ENCODE measurements at places on chromosomes 7 and 10.

- DNase-seq = no peak
Observed at GRCh38 chr7:128804484-128804883, 12.7 kb downstream of the CCDC136 start.

DNA sequence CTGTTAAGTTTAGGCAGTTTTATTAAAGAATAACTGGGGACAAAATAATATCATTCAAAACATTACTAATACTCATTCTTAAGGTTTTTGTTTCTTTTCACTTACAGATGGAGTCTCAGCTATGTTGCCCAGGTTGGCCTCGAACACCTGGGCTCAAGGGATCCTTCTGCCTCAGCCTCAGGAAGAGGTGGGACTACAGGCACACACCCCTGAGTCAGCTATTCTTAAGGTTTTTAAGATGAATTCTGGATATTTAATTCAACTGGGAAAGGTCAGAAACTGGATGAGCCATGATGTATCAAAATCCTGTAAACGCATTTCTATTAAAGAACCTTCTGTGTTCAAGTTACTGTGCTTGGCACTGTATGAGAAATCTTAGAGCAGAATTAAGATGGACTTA is 3.5 kb downstream of the OAT start:
- no peak for DNase-seq

GRCh38 chr7:142813226-142813625 is 41.6 kb upstream of the EPHB6 start:
- peak; percentile 84 for DNase-seq

- no peak for DNase-seq
Observed at GRCh38 chr7:50371551-50372021, 67.1 kb downstream of the IKZF1 start.

GRCh38 chr7:102454468-102454867 is 10.2 kb downstream of the ALKBH4 start:
- DNase-seq = no peak

- DNase-seq = peak; percentile 69
Observed at GRCh38 chr7:132116369-132116768, 459.9 kb downstream of the PLXNA4 start.

- no peak for DNase-seq
Observed at GRCh38 chr7:820341-820740, 11.9 kb upstream of the SUN1 start.

DNA sequence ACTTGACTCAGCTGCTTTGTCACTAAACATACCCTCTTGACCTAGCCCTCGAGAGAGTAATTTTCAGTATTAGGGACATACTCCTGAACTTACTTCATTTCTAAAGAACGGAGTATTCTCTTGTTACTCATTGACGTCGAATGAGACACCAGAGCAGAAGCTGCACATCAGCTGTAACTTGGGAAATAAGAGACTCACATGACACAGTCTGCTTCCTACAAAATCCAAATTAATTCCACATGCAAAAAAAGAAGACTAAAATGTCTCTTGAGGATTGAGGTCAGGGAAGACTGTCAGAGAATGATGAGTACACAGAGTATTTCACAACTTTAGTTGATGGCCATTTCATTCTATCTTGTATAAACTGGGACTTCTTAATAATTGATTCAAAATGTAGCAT is 114.7 kb upstream of the EGFR start:
- peak; percentile 98 for DNase-seq

- no peak for DNase-seq
Observed at GRCh38 chr10:102935505-102935904, 17.4 kb downstream of the CNNM2 start.

DNA sequence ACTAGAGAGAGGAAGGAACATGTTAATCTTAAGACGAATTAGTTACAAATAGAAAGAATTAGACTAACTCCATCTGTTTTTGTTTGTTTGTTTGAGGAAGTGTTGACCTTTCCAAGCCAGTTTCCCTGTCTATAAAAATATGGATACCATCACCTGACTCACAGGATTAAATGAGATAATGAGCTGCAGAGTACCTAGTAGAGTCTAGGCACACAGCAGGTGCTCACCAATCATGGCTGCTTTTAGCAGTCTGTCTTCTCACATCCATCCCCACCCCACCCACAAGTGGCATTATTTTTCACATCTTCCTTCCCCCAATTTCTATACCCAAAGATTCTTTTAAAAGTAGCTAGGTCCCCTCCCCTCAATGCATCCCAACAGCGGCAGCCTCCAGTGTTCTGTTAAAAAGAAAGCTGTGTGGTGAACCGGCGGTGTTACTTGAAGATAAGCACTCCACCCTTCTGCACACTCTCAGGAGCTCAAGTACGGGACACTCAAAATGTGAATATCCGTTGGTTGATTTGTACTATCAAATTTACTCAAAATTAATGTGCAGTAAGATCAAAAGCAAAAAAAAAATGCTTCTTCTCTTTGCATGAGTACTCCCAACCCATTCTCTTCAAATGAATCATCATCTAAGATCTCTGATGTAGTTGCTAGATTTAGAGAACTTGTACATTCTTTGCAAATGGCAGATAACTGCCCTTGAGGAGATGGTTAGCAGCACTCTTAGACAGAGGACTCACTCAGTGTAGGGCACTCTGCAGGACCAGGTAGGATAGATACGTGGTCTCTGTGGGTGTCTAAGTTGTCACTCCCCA is 145.4 kb upstream of the ASAH2 start:
- DNase-seq = peak; percentile 77

DNA sequence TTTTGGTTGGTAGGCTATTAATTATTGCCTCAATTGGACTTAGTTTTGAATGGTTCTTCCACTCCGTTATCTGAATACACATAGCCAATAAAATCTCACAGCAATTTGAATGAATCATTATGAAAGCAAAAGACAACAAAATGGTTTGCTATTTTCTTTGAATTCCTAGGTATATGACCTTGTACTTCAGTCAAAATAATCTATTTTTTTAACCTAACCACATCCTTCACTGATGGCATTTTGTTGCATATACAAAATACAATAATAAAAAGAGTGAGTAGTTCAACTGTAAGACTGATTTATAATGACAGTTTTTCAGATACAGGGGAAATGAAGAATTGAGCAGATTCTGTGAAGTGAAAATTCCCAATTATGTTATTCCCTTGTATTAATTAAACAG is 433.1 kb downstream of the HTR7 start:
- DNase-seq = no peak

DNA sequence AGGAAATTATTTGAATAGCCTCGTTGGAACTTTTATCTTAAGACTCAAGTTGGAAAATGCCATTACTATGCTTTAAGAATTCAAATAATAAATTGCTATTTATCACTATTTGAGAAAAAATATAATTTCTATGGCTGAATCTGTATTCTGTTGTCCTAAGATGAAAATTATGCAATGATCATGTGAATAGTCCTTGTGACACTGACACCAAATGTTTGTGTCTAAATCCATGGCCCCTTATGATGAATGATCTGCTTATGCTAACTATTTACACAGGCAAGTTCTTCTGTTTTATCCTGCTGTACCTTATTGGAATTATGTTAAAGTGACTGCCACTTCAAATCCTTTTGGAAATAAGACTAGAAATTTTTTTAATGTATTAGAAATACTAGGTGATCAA is 208.7 kb downstream of the DOCK4 start:
- DNase-seq = no peak

Measured in GM23248 (cell line).